ENCODE measurements at places on chromosomes 13 and 19.

DNA sequence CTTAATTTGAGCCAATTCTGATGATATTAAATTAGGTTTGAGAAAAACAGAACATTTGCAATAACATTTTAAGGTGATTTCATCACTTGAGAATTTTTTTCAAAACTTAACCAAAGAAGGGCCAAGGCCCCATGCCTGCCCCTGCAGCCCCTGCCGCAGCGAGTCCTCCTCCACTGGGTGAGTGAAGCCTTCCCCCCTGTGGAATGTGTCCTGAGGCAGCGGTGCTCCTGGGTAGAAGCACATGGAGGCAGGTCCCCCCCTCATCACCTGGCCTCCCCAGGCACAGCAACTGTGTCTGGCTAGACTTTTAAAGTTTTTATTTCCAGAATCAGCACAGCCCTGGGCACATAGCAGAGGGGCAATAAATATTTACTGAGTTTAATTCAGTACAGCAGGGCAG lies 10.8 kb downstream of the SOX1 start:
- DNase-seq: no peak

DNA sequence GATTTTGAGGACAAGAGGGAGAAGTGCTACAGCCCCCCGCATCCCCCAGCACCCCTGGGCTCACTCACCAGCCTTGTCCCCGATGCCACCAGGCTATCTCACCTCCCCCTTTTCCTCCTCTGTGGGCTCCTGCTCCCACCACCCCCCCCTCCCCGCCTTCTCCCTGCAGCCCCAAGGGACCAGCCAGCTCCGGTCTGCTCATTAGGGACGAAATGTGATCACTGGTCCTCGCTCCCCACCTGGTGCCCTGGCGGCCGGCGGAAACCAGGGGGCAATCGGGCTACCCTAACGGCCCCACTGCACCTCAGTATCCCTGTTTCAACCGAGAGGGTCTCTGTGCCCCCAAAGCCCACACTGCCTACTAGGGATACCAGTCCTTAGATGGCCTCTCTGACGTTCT lies 2.7 kb downstream of the GPR4 start:
- no peak for DNase-seq

DNA sequence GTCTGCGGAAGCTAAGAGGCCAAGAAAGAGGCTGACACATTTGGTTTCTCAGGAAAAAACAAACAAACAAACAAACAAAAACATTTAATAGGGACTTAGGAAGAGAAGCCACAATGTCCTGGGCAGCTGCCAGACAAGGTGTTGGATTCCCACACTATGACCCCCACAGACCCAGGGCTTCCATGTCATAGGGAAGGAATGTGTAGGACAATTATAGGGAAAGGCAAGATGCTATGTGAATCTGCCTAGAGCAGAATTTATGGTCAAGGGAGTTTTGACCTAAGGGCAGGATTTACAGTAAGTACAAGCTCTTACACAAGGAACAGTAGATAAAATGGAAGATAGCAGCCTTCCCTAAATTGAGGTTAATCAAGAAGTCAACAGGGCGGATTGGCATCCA lies 9.1 kb upstream of the CDADC1 start:
- DNase-seq: no peak

GRCh38 chr13:111919286-111919685 lies 147.7 kb upstream of the SOX1 start:
- no peak for DNase-seq

DNA sequence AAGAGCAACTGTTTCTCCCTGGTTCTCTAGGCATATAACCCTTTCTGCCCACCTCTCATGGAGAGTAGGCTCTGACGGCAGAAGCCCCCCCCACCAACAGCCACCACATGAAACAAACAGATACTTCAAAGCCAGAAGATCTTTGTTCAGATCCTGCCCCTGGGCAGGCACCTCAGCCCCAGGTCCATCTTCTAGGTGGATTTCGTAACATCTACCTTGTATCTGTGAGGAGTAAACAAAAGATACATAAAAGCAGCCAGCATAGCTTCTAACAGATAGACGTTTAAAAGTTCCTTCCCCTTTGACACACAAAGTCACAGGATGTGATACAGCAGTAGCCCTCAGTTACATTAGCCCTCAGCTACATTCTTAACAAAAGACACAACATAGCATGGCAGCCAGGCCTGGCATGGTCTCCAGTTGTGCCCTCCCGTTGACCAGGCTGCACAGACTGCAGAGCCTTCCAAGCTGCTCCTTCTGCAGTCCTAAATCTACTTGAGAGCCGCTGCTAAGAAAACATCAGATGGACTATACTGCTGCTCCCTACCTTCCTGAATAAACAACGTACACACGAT lies 35.4 kb downstream of the BRD4 start:
- no peak for DNase-seq

DNA sequence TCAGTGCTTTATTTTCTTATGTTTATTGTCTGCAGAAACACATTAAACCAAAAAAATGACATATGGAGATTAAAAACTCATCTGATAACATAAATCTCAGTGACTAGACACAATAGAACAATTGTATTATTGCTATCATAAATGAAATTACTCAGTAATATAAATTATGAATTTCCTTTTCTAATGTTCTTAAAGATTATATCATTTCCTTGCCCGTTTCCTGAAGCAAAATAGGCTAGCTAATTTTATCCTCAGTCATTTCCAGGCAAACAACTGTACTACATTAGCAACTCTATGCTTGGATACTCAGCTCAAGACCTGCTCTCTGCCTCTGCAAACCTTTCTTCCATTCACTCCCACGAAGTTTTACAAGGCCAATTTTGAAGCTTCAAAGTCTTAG lies 61.2 kb downstream of the RFC3 start:
- DNase-seq: no peak

DNA sequence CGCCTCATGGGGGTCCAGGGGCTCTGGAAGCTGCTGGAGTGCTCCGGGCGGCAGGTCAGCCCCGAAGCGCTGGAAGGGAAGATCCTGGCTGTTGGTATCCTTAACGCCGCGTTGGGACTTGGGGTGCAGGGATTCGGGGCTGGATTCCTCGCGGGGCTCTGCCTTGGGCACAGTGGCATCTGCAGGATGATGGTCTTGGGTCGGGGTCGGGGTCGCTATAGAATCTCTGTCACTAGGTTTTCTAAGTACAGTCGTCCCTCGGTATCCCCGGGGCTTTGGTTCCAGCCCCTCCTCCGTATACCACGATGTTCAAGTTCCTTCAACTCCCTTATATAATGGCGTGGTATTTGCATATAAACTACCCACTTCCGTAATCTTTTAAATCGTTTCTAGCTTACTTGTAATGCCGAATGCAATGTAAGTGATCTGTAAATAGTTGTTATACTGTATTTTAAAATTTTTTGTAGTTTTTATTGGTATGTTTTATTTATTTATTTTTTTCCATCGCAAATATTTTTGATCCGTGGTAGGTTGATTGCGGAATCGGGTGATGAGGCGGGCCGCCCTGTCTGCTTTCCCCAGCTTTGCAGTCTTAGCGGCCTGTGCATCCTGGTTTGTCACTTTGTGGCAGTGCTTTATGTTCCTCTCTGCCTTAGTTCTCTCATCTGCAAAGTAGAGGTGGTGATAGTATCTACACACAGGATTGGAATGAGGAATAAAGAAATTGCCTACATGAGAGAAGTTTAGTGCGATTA lies 606 bp downstream of the ERCC5 start:
- DNase-seq: peak; percentile 83

DNA sequence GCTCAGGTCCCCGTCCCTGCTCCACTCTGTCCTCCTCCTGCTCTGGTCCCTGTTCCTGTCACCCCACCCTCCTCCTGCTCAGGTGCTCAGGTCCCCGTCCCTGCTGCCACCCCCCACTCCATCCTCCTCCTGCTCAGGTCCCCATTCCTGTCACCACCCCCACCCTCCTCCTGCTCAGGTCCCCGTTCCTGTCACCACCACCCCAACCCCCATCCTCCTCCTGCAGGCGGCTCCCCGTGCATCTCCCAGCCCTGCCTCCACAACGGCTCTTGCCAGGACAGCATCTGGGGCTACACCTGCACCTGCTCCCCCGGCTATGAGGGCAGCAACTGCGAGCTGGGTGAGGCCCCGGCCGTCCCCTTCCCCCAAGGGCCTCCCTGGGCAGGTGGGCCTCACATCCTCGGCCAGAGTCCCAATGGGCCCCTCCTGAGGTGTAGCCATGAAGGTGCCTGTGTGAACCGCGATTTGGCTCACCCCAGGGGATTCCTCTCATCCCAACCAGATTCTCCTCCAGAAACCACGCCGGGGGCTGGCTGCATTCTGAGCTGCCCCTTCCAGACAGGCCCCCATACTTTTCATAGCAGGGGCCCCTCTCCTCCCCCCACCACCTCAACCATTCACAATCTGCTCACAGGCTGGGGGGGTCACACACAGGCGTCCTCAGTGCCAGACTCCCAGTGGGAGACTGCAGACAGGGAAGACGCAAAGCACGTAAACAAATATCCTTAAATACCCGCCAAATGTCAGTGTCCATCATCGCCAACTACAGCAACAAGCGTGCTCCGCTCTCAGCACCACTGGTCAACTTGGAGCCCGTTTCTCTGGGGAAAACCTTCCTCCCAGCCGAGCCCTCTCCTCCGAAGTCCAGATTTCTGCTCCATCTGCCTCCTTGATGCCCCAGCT lies 4.6 kb downstream of the PROZ start:
- no peak for DNase-seq

DNA sequence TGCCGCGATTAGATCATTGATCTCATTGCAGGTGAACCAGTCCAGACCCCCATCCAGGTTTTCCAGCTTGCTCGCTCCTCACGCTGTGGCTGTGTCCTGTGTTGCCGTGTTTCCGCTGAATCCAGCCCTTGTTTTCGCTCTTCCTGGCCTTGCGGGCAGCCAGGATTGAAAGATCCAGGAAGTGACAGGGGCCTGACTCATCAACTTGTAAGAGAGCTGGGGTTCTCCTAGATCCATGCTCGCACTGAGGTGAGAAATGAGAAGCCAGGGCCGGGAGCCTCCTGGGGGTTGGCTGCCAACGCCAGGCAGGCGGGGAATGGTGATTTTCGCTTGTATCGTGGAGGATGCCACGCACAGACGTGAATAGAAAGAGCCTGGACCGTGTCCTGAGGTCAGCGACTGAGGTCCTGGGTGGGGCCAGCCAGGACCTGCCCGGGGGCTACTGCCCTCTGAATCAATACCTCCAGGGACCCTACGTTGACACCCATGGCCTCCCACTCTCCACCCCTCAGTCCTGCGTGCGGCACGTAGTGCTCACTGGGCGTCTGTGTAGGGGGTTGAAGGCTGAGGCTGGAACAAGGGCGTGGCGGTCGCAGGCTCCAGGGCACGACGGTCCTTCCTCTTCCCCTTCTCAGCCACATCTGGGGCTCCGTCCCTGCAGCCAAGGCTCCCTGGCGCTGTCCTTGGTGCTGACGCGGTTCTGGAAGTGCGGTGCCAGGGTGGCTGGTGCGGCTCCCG lies 7.3 kb upstream of the PTPRH start:
- DNase-seq: peak; percentile 85

DNA sequence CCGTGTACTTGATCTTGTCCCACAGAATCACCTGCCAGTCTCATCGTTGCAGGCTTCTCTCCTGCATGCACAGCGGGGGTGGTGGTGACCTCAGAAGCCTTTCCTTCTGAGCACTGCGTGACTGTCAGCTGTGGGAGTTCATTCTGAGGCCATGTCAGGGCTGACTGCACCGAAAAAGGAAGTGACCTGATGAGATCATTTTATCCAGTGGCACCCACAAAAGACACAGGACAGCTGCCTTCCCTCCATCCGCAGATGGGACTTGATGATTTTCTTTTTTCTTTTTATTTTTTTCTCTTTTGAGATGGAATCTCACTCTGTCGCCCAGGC lies 89.7 kb downstream of the RAB20 start:
- DNase-seq: peak; percentile 88

GRCh38 chr19:33517922-33518321 lies 3.7 kb downstream of the PEPD start:
- no peak for DNase-seq

DNA sequence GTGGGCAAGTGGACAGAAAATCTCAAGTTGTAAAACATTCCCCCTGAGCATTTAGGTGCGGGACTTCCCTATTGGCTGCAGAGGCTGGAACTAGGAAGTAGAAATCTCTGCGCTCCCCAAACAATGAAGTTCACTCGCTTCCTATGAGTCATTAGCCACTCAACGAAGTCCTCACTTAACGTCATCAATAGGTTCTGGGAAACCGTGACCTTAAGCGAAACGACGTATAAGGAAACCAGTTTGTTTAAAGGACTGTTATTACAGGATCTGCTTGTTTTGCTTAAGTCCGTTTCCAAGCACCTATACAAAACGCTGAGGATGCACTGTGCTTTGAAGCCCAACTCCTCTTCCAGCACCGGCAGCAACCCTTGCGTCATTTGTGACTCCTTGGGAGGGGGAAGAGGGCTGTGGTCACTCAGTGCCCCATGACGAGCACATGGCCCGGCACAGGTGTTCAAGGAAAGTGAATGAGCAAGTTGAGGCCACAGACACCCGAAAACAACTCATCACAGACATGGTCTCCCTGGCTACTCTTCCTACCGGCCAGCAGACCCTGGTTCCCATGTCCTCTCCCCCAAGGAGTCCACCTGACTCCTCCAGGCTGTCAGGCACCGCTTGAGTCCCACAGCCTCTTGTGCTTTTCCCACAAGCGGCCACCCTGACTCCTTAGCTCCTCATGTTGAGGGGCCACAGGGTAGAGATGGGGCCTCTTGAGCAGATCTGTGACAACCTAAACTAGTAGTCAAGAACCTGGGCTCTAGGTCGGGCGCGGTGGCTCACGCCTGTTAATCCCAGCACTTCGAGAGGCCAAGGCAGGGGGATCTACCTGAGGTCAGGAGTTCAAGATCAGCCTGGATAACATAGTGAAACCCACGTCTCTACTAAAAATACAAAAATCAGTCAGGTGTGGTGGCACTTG lies 4.8 kb downstream of the RPS16 start:
- peak; percentile 90 for DNase-seq

GRCh38 chr13:67351909-67352308 lies 121.8 kb upstream of the PCDH9 start:
- DNase-seq: no peak

- no peak for DNase-seq
These were observed 342.7 kb downstream of the COG6 start for GRCh38 chr13:39998166-39998565.

DNA sequence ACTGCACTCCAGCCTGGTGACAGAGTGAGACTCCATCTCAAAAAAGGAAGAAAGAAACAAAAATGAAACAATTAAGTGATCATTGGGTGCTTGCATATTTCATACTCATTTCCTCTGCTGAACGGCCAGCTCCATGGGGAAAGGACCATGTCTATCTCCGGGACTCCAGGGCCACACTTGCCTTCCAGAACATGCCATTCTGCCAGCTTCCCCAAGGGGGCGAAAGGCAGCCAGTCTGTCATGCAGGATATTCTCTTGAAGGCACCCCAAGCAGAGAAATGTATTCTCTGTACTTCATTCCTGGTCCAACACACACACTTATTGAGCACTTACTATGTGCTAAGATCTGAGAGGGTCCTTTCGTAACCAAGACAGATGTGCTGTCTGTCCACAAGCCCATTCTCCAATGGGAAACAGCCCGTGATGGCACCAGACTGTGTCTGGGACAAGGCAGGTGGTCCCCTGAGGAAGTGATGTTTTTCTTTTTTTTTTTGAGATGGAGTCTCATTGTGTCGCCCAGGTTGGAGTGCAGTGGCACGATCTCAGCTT lies 10.2 kb upstream of the CARM1 start:
- DNase-seq: no peak

- DNase-seq: no peak
These were observed 10.1 kb upstream of the SLC25A42 start for GRCh38 chr19:19053508-19054314.

- DNase-seq: no peak
These were observed 5.3 kb upstream of the FFAR1 start for GRCh38 chr19:35342430-35342829.

- DNase-seq: no peak
These were observed 9.1 kb downstream of the EXOSC8 start for GRCh38 chr13:37009692-37010091.

- peak; percentile 75 for DNase-seq
These were observed 1.0 kb downstream of the SMIM24 start for GRCh38 chr19:3479177-3479833.
